Activated CD8-positive, alpha-beta T cell treated with anti-CD3 and anti-CD28 coated beads, Interleukin-2, amount 10 ng/mL, durations not matched to agents 7 days and 5 days (primary cell): ENCODE measurements at places on chromosomes 5 and 9. TPM values are rescaled to one million over a fixed set of nuclear protein-coding genes. Genes with fewer than 3 reads are reported as not detected.

- DNase-seq: no peak
Measured at GRCh38 chr5:60285910-60286309, 392.4 kb upstream of the PDE4D start.

DNA sequence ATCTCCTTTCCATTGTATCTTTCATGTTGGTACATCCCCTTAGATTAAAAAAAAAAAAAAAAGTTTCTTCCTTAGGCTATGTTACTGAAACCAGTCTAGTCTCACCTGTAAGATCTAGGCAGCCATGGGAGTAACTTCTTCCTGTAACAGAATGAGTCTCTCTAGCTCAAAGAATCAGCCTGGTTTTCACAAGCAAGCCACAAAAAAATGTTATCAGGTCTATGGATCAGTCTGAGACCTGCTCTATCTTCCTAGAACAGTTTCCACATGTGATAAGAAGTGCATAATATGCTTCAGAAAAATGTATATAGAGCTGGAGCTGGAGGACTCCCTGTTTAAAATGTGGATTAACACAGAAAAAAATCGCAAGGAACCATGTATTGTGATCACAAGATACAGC, 53.8 kb downstream of the ARRDC3 start:
- no peak for DNase-seq

DNA sequence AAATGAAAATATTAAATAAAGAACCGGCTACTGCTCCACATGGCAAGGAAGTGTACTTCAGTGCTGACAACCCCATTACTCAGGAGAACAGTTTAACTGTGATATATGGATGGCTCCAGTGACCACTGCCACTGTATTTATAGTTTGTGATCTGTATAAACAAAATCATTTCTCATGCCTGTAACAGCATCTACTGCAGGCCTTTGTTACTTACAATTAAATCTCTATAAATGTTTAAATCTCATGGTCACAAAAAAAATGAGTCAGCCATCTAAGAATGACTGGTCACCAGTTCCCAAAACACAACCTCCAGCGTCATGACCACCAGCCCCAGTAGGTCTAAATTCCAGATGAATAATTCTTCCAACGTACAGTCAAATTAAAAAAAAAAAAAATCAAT, 24.6 kb downstream of the SERINC5 start:
- DNase-seq: no peak

DNA sequence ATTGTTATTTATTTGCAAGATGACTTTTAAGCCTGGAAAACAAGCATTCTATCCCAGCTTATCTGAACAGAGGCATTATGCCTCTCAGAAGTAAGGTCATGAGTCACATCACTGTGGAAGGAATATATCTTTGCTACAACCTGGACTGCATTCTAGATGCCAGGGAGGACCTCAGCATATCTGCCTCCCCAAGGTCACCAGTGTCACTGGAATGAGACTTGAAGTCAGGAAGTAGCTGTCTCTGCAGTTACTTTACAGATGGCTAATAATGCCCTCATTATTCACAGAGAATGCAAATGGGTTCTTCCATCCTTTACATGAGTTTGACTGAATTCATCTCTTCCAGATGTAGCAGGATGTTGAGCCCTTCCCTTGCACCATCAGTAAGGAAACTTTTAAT, 4.4 kb upstream of the FAM13B start:
- DNase-seq: no peak

- DNase-seq: no peak
Measured at GRCh38 chr5:138139781-138140090, 508 bp upstream of the NME5 start.

DNA sequence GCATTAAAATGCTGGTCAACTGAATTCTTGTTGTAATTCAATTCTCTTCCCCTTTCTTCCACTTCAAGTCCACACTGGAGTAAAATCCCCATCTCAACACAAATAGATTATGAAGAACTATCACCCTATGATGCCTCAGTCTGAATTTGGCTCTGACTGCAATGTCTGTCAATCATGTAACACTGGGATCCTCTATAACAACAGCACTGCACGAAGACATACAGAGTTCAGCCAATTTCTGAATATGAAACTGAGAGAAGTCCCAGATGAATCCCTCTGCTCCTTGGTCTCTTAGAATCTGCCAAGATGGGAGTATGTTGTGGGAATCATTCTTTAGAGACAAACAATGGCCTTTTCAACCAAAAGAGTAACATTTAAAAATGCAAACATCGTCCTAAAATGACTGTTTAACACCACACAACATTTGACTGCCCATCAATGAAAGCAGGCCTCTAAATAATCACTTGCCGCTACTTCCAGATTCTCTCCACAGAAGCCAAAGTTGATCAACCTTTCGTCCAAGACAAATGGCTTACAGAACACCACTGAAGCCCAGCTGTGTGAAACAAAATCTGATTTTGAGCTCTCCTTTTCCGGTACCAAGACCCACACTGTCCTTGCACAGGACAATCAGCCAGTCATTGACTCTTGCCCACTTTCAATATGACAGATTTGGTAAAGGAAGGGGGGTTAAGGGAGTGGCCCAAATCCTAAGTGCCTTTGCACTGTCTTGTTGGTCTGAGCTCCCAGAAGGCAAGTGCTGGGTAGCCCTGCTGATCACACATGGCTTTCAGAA, 258.0 kb downstream of the EBF1 start:
- DNase-seq: no peak

MLANA gene
- total RNA-seq: not detected

FBP2 gene
- total RNA-seq: not detected

PCDH12 gene
- 0.26 TPM for total RNA-seq
